ENCODE measurements at places on chromosomes 5 and 9.

DNA sequence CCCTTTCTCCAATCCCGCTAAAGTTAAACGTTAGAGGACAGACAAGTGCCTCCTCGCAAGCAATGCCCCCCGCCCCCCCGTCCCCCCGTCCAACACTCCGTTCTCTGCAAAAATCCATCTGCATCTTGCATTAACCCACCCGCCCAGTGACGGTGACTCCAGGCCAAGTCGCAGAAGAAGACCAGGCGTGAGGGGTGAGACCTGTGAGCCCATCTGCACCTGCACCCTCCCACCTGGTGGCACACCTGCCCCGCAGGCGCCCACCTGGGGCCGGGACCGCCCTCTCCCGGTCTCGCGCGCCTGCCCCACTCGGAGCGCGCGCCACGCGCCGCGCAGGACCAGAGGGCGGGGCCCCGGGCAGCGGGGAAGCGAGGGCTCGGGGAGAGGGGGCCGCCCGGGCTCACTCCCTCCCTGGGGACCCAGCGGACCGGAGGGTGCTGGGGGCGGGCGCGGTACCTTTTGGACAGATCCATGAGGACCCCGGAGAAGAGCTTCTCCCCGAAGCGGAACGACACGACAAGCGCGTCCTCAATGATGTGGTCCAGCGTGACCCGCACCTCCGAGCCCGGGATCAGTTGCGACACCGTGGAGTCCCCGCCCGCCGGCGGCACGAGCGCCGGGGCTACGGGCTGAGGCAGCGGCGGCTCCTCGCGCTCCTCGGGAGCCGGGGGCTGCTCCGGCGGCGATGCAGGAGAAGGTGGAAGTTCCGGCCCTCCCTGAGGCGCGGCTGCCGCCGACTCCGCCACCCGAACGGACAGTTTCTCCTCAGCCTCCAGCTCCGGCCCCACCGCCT lies 705 bp downstream of the PWWP2A start:
- DNase-seq, result peak; percentile 32

DNA sequence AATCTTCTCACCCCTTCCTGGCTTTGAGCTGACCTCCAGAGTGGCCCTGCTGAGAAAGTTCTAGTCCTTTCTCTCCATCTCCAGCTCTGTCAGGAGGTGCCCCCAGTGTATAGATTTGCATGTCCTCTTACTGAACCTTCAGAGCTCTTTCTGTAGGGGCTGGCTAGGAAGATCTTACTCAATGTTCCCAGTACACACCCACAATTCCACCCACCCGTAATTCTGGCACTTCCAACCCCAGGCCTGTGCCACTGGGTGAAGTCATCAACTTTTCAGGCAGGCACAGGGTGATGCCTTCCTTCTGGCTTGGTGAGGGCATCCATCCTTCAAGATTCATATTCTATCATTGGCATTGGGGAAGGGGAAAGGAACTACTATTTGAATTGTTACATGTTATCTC lies 75.9 kb downstream of the ACER2 start:
- DNase-seq, result no peak

DNA sequence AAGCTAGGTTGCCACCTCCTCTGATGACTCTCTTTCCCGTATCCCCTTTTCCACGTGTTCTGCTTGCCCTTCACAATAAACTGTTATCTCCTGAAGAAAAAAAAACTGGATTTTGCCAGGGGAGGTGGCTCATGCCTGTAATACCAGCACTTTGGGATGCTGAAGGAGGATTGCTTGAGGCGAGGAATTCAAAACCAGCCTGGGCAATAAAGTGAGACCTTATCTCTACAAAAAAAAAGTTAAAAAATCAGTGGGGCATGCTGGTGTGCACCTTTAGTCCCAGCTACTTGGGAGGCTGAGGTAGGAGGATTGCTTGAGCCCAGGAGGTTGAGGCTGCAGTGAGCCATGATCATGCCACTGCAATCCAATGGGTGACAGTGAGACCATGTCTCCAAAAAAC lies 81.7 kb upstream of the IL6ST start:
- DNase-seq, result no peak

- peak; percentile 14 for DNase-seq
Observed at GRCh38 chr5:54516051-54516655, 1.4 kb upstream of the SNX18 start.

DNA sequence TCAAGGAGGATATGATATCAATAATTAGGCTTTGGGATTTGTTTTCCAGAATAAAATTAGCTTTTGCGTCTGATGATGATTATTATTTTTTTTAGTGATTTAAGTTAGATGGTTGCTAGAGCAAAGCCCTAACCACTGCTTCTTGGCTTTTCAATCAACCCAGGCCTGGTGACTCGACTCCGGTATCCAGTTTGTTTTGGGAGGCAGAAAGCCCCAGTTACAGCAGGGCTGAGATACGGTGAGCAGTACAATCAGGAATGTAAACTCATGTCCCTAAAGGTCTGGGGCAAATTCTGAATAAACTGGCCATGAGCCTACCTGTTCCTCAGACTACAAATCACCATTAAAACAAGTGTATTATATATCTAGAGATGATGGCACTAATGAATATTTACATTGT lies 24.4 kb upstream of the CYFIP2 start:
- DNase-seq, result no peak

DNA sequence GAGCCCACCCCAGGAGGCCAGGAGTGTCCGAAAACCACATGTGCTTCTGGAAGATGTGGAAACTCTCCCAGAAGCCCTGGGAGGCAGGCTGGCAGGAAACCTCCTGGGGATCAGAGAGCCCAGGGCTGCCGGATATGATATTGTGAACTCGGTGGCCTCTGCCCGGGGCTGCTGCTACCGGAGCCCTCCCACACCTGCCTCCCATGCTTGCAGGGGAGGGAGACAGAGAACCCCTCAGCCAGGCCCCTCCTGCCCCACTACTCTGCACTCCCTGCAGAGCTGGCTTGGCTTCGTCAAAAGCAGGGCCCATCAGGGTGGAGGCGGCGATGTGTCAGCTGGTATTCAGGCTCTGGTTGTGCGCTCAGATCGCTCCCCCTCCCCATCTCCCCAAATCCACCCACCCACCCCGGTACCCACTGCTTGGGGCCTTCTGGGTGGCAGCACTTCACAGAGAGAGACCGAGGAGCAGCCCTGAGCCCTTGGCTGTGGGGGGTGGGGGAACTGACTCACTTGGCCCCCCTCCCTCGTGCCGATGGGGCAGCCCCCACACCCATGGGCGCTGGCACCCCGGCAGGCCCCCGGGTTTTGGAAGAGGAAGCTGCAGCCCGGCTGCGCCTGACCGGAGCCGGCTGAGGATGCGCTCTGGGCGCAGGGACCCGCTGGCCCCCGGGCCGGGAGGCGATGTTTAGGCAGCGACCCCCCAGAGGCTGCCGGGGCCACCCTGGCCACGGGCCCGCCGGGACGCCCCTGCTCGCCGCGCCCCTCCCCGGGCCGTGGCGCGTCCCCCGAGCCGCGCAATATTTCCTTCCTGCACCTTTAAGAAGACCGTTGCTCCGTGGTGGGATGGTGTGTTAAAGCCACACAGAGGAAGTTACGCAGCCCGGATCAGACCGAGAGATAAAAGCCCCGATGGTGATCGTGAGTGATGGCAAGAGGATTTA lies 786 bp upstream of the NTNG2 start:
- no peak for DNase-seq

DNA sequence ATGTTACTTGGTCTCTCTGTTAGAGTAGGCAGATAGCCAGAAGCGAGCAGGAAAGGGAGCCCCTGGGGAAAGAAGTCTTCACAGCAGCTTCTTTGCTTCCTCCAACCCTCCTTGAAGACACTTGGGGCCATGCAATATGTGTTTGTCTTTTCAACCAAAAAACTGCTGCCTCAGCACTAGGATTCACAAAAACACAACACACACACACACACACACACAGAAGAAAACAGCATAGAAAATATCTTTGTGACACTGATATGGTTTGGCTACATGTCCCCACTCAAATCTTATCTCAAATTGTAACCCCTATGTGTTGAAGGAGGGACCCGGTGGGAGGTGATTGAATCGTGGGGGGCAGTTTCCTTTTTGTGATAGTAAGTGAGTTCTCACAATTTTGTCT lies 133.3 kb downstream of the CDH12 start:
- no peak for DNase-seq

GRCh38 chr9:83706676-83707517 lies 861 bp downstream of the UBQLN1 start:
- peak; percentile 7 for DNase-seq

Measured in pons (tissue), 1 donor.